ENCODE measurements at places on chromosomes 2 and 18.

GRCh38 chr2:180907731-180908130 is 72.7 kb upstream of the UBE2E3 start:
- no peak for DNase-seq

DNA sequence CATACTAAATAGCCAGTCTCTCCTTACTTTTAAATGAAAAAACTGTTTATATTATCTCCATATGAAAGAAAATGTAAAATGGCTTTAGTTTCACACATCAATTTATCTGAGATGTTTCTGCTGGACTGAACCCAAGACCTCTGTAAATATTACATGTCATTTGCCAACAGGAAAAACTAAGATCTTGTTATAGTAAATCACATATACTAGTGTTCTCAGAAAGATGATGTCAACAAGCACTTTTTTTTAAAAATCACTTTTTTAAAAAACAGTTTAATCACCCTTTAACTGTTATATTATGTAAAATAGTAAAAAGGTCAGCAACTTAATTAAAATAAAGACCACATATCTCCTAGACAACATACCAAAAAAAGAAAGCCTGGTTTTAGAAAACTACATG is 46.3 kb downstream of the PTPN2 start:
- DNase-seq = no peak

GRCh38 chr2:176165370-176166050 is 8.4 kb downstream of the HOXD3 start:
- DNase-seq = no peak

- DNase-seq = no peak
These were observed 17.6 kb downstream of the HDAC4 start for GRCh38 chr2:239383036-239383758.

GRCh38 chr18:13453714-13454113 is 235.2 kb downstream of the LDLRAD4 start:
- DNase-seq = no peak

- no peak for DNase-seq
These were observed 192.5 kb downstream of the SH3BP4 start for GRCh38 chr2:235144291-235144690.

DNA sequence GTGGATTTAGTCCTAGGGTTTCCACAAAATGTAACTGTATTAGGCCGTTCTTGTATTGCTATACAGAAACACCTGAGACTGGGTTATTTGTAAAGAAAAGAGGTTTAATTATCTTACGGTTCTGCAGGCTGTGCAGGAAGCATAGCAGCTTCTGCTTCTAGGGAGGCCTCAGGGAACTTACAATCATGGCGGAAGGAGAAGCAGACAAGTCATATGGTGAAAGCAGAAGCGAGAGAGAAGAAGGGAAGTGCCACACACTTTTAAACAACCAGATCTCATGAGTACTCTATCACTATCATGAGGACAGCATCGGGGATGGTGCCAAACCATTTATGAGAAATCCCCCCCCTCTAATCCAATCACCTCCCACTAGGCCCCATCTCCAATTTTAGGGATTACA is 9.5 kb upstream of the CCDC68 start:
- DNase-seq = no peak

- no peak for DNase-seq
These were observed 212.0 kb upstream of the BOD1L2 start for GRCh38 chr18:56934906-56935305.

DNA sequence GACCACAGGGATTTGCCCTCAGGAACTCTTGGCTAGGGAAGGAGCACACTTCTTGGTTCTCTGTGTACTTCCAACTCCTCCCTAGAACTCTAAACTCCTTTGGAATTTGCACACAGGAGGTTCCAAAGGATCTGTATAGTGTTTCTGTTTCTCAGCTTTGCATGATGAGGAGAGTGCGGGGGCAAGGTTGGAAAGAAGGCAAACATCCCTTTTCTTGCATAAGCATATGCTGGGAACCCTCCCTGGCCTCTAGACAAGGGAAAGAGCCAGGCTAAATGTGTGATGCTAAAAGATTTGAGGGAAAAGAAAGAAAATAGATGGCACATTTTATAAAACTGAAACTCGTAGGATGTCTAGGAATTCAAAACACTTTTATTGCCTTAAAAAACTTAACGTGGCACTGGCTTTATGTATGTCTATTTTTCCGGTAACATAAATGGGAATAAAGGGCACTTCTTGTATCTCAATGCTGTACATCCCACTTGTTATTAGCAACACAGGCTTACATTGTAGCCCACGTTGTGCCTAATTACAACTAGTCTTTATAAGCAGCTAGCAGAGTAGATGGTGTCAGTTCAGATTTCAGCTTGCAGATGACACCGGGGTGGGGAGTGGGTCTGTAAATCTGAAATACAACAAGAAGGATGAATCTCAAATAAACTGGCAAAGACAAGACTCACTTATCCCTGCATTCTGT is 165.8 kb downstream of the GPD2 start:
- no peak for DNase-seq

DNA sequence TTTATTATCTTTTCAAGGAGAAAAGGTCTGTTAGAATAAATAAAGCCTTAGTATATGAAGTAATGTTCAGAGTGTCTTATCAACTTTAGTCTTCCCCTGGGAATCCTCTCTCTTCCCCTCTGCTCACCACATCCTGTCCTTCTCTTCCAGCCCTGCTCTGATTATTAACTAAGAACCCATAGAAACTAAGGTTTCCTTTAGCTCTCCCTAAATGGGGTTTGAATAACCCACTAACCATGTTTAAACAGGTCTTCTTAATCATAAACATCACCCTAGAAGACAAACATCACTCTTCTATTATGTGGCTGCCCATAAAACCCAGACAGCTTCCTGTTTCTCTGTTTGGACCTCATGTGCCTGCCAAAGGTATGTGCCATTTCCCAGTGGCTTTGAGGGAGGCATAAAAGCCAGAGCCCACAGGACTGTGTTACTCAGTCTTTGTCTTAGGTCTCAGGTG is 50.1 kb downstream of the SLC14A1 start:
- no peak for DNase-seq

- DNase-seq = no peak
These were observed 42.3 kb downstream of the AQP12A start for GRCh38 chr2:240733803-240734495.

DNA sequence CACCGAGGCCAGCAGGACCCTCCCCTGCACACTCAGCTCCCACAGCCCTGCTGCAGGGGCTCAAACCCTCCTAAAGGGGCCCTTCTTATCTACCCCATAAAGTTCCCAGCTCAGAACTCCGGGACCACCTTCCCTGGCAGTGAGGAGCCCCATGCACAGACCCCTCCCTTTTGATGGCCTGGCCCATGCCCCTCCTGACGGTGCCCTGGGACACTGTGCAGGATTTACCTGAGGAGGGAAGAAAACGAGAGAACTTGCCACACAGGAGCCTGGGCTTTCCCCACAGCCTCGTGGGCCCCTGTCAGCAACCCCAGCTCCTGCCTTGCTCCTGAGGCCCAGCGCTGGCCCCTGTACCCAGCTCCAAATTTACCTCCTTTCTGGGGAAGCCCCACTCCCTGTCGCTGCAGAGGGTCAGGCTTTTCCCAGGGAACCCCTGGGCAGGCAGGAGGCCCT is 206.3 kb upstream of the SALL3 start:
- DNase-seq = no peak

DNA sequence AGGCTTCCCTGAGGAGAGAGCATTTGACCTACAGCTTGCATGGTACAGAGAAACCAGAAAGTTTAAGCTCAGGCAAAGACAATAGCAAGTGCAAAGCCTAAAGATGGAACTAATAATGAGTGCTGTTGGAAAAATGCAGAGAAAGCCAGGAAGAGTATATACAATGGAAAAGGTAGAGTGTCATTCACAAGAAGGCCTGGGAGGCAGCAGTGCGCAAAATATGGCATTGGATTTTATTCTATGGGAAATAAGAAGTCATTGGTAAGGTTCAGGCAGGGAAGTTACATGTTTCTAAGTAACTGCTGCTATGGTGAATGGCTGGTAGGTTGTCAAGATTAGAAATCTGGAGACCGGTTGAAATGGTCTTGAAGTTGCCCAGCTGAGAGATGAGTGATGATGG is 2167.3 kb upstream of the CELF4 start:
- DNase-seq = no peak

DNA sequence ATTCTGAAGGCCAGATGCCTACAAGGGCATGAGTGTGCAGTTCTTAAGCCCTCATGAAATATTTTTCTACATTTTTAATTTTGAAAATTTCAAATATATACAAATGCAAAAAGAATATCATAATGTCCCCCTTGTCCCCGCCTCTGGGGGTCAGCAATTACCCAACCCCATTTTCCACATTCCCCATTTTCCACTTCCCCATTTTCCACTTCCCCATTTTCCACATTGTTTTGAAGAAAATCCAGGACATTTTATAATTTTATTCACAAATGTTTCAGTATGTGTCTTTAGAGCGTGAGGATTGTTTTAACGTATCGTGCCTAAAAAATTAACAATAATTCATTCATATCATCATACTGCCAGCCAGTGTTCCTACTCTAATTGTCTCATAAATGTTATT is 403.6 kb upstream of the RAB6C start:
- no peak for DNase-seq

GRCh38 chr2:109379507-109379906 is 234.3 kb downstream of the SEPTIN10 start:
- DNase-seq = no peak

- peak; percentile 36 for DNase-seq
These were observed 23.9 kb downstream of the PECR start for GRCh38 chr2:216057688-216058193.

- DNase-seq = no peak
These were observed 535.2 kb downstream of the METTL4 start for GRCh38 chr18:2036086-2036485.

DNA sequence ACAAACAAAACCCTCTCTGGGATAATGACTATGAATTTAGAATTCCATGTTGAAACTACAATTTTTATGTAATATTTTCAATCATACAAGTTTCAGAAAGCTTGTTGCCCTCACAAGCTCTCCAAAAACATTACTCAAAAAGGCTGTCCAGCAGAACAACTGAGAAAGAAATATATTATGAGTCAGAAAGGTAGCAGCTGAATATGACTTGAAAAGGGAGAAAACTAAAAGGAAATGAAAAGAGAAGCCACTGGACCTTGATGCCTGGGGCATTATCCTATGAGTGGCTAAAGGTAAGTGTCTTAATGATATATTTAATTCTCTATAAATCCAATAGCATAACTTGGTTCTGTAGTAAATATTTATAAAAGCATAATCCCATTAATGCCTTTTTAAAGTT is 61.8 kb downstream of the NXPH2 start:
- no peak for DNase-seq

GRCh38 chr2:59739166-59739565 is 814.3 kb downstream of the BCL11A start:
- DNase-seq = no peak

- DNase-seq = no peak
These were observed 133.1 kb downstream of the EIPR1 start for GRCh38 chr2:3244486-3244885.

GRCh38 chr2:219727771-219728429 is 100.5 kb downstream of the SLC4A3 start:
- no peak for DNase-seq

- no peak for DNase-seq
These were observed 6.8 kb upstream of the ANKRD62 start for GRCh38 chr18:12086677-12087470.

GRCh38 chr2:29388071-29388470 is 272.9 kb downstream of the CLIP4 start:
- no peak for DNase-seq

- no peak for DNase-seq
These were observed 19.4 kb downstream of the BABAM2 start for GRCh38 chr2:27909901-27910300.

DNA sequence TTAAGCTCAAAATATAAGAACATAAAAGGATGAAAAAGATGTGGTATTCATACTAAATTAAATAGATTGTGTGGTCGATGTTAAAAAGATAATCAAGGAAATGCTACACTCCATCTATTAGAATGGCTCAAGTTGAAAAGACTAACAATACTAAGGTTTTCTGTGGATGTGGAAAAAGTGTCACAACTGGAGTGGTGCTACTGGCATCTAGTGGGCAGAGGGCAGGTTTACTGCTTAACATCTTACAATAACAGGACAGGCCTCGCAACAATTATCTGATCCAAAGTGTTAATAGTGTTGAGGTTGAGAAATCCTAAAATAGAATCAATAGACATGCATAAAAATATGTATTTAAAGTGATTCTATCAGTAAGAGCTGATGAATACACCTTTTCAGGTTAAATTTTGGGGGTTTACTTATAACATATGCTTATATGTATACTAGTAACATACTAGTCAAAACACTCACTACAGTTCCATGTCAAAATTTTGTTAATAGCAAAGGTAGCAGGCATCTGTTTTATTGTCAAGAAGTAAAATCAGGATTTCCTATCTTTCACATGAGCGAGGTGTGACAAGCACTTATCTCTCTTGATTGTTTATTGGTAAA is 91.5 kb upstream of the TMEFF2 start:
- no peak for DNase-seq

DNA sequence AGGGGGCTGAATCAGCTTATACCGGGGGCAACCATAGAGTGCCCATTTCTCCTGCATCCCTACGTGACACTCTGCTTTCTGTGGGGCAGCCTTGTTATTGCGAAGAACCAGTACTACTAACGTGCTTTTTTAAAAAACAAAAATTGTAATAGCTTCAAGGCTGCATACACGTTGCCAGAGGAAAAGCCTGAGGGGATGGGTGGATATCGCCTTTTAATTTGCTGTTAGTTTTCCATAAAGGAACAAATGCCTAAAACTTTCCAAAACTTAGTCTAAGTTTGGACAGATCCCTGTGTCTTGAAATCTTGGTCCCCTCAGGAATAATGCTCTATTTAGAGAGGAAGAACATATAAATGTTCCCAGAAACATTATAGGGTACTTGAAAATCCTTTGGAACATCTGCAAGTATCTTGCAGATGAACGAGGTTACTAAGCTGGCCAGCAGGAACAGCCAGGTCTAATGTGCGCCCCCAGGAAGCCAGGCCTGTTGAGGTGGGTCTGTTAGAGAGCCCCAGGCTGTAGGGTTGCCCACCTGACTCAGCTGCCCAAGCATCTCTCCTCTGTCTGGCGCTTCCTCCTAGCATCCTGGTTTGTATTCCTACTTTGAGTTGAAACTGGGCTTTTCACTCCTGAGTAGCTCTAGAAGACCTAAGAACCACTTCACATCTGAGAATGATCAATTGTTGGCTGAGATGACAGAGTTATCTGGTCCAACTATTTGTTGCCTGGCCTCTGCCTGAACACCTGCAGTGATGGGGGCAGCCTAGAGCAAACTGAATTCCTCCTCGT is 96.9 kb downstream of the TGOLN2 start:
- DNase-seq = no peak

DNA sequence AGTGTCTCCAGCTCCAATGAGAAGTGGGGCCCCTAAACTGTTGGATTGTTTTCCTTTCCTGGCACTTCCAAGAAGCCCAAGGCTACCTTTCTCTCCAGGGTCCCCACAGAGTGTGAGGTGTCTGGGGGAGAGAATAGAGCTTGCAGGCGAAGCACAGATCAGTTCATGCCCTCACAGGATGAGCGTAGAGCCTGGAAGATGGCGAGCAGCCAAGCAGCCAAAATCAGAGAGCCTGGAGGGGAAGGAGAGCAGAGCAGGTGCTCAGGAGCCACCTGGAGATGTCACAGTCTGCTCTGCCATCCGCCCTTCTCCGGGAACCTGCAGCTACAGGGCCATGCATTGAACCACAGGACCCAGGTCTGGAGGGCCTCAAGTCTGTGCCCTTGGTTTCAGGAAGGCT is 54.7 kb upstream of the TCF7L1 start:
- DNase-seq = no peak
